Midbrain (tissue), 1 donor: ENCODE measurements at places on chromosomes 1 and 21.

GRCh38 chr21:42277593-42277992 lies 37.6 kb downstream of the TFF3 start:
- DNase-seq, result no peak

DNA sequence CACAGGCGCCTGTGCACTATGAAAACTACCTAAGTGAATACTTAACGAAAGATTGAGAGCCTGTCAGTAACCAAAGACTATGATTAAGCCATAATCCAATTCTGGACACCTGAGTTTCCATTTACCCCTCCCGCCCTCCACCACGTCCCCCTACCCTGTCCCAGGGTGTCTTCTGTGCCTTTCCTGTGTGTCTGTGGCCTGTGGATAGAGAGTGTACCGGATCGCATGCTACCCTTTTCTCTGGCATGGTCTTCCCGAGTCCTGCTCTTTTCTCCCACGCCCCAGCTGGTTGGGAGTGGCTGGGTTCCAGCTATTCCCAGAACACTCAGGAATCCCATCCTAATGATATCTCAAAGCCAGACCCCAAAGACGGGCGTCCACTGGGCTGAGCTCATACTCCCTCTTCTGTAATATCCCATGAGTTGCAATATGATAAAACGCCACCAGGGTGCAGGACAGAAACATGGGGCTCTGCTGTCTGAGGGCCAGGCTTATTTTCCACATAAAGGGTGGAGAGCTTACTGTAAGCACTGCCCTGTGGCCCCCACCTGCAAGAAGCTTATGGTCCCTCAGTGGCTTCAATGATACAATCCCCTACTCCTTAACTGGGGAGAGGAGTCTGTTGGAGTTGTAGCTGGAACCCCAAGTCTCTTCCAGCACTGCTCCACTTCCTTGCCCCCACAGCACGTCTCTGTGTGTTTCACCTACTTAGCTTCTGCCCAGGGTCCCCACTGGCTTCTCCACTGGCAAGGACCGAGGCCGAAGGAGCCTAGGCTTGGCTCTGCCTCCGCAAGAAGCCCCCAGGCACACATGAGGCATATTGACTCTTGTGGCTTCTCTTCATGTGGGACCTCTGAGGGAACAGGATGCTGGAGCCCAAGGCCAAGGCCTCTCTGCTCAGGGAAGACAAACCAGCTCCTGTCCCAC lies 17.6 kb upstream of the ALX3 start:
- DNase-seq, result peak; percentile 52

DNA sequence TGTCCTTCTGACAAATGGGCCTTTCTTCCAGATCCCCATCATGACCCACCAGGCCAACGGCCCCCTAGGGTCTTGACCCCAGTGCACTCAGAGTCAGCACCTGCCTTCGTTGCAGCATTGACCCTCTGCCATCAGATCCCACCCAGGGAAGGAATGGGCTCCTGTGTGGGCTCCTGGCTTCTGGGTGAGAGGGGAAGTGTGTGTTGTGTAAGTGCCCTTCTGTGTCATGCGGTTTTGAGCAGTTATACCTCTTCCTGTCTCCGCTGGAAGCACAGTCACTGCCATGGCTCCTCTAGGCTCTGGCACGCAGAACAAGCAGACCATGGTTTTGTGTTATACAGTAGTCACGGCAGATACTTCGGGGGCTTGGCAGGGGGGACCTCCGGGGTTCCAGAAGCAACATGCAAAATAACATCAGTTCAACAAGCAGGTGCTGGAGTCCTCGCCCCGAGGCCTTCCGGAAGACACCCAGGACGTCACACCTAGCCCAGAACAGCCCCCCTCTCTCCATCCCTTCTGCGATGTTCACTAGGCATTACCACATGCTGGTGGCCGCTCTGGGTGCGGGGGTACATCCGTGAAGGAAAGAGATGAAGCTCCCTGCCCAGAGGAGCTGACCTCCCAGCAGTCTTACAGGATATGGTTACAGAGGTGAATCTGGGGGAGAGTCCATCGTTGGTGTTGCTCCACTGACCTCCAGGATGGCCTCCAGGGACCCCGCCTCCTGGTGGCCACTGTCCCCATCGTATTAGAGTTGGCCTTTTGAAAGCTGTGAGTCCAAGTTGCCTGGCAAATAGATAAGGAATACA lies 17.4 kb upstream of the KCNAB2 start:
- DNase-seq, result peak; percentile 32

DNA sequence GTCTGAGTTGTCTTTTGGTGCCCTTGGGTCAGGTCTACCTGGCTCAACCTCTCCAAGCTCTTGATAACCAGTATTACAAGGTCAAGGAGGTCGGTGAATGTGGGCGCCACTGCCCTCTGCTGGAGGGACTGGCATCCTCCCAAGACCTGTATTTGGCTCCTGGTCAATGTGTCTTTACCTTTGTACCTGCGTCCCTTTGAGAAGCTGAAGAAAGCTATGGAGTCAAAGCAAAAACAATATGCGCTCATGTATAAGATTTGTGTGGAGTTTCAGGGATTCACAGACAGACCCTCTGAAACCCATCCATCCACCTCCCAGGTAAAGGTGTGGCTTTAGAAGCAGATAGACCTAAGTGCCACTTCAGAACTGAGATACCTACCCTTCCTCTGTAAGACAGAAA lies 61.8 kb upstream of the NBL1 start:
- no peak for DNase-seq
